SHP77 (cell line): ENCODE measurements at places on chromosomes 3 and 15.

DNA sequence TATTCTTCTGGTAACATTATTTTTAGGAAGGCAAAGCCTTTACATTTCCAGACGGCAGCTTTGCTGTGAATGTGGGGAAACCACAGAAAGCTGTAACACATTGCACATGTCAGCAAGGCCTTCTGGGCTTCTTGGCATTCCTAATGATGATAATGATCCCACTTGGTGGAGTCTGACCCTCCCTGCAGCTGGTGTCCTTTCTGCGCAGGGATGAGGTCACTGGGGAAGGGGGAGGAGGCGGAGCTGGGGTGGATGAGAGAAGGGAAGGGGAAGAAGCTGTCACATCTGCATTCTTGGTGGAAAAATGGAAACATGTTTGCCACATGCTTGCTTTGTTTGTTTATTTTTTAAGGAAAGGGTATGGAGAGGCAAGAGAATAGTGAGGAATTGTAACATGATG lies 68.6 kb downstream of the FILIP1L start:
- peak; percentile 45 for DNase-seq

GRCh38 chr15:42275780-42276391 lies 2.7 kb upstream of the TMEM87A start:
- DNase-seq = no peak

DNA sequence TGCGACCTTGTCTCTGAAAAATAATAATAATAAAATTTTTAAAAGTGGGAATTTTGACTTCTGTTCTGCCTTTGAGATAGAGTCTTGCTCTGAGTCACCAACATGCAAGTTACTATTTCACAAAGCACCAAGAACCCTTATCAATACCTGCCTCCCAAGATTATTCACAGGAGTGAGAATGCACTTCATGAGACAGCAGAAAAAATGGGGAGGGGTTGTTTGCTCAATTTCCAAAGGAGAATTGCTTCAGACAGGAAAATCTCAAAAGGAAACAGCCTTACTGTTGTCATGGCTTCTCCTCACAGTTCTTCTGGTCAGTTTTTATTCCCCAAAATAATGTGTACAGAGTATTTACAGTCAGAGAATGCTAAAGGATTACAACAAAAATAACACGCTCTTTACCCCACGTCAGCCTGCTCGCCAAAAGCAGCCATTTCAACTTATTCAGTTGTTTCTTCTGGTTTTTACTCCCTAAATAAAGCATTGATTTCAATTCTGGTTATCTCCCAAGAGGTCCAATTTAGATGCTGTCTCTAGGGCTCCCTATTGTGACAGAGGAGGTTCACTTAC lies 89.0 kb downstream of the PPCDC start:
- no peak for DNase-seq

DNA sequence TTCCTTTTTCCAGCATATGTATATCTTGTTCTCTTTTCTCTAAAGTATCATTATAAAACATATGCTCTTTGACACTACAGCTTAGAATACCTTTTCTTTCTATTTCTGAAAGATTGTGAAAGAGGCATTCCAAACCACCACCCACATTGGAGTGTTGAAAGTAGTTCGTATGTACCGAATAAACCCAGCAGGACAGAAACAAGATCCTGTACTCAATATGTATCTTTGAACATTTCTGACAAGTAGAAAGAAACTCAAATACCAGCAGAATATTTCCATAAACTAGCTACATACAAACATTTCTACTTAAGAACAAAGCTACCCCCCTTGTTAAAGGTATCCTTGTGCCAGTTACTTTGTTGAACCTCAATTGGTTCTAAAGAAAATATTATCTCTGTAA lies 415.3 kb upstream of the ALCAM start:
- no peak for DNase-seq

DNA sequence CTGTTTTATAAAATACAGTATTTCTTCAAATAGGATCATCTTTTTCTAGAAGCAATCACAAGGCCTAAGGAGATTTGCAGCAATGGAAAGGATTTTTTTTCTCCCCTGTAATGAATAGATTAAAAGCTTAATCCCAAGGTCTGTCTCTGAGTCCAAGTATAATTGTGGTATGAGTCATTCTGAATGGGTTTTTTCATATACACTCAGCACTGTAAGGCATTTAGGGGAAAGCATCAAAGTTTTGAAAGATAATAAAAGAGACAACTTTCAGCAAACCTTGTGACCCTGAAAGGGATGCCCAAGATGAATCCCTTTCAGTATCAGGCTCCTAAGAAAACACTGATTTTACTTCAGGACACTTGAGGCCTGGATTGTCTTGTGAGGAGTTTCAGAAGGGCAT lies 23.3 kb upstream of the LARS2 start:
- DNase-seq = no peak

DNA sequence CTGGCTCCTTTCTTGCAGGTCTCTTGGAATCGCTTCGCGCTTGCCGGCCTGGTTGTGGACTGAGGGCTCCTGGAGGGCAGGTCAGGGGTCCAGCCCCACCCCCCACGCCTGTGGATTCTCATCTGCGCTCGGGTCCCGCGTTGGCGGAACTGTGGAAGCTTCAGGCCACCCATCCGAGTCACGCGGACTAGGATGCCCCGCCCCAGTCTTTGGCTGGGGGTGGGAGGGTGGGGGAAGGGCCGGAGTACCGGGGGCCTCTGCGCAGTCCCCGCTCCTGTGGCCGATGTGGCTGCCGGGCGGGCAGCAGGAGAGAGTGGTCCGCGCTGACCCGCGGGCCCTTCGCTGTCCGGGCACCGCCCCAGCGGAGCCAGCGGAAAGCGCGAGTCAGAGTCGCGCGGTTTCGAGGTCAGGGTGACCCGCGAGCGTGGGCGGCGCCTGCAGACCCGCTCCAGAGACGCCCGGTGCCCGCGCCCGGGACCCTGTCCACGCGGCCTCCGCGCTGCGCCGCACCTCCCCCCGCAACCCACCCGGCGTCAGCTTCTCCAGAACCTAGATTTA lies 114.2 kb downstream of the KLF13 start:
- no peak for DNase-seq

DNA sequence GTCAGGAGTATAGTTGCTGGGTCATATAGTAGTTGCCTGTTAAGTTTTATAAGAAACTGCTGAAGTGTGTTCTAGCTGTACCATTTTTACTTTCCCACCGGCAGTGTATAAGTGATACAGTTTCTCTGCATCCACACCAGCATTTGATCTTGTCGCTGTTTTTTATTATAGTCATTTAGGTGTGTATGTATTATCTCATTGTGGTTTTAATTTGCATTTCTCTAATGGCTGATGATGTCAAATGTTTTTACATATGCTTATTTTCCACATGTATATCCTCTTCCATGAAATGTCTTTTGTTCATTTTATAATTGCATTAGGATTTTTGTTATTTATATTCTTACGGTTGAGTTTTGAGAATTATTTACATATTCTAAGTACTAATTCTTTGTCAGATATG lies 254.3 kb downstream of the CLSTN2 start:
- no peak for DNase-seq

GRCh38 chr15:33048255-33048654 lies 146.3 kb downstream of the FMN1 start:
- no peak for DNase-seq

- DNase-seq = no peak
Measured at GRCh38 chr3:45966950-45967640, 23.8 kb downstream of the CXCR6 start.

DNA sequence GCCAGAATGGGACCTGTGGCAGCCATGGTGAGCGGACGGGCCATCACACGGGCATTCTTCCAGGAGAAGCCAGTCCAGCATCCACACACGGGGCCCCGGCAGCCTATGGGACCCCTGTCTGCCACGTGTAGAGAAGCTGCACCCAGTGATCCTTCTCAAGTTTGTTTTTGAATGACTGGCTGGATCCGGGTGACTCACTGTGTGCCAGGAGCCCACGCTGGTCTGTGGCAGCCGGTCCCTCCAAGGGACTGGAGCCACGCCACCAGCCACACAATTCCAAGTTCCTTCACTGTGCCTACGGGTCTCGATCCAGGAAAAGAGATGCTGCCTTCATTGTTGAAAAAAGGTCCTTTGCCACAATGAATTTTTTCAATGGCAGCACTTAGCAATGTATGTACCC lies 58.1 kb downstream of the ATP10A start:
- no peak for DNase-seq

- DNase-seq = no peak
Measured at GRCh38 chr15:57668016-57668415, 38.5 kb upstream of the POLR2M start.

DNA sequence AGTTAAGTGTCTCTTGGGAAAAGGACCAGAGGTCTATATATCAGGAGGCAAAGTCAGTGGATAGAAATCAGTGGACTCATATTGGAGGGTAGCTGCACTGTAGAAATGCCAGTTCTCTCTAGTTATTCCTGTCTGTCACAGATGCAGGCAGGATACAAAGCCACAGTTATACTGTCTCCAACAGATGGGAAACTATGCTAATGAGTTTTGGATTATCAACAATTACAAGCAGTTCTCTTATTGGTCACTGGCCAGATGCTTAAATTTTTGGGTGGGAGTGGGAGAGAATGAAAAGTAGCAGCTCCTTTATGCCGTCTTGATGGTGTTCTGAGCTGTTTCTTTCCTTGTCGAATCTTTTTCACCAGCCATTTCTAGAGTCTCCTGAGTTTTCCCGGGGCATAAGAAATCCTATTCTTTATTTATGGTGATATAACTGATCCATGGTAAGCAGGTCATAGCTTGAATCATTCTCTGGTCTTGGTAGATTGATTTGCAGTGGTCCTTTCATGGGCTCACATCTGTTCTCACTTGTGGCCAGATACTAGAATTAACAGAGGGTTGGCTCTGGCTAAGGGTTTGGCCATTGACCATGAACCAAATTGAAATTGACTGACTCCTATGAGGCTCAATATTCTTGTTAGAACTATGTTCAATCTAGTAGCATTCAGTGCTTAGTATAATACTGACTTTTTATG lies 44.6 kb upstream of the RBMS3 start:
- DNase-seq = no peak

DNA sequence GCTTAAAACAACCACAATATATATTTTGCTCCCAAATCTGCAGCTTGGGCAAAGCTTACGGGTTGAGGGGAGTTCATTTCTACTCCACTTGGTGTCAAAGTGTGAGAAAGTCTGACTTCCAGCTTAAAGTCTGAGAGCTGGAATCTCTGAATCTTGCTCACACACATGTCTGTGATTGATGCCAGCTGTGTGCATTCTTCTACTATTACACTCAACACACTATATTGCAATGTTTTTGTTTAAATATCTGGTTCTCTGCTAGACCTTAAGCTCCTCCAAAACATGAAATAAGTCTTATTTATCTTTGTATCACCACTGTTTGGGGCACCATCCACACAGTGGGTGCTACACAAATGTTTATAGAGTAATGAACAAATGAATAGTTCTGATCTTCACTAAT lies 36.7 kb upstream of the SECISBP2L start:
- DNase-seq = no peak

- no peak for DNase-seq
Measured at GRCh38 chr3:129121016-129121791, 400 bp downstream of the RAB43 start.

DNA sequence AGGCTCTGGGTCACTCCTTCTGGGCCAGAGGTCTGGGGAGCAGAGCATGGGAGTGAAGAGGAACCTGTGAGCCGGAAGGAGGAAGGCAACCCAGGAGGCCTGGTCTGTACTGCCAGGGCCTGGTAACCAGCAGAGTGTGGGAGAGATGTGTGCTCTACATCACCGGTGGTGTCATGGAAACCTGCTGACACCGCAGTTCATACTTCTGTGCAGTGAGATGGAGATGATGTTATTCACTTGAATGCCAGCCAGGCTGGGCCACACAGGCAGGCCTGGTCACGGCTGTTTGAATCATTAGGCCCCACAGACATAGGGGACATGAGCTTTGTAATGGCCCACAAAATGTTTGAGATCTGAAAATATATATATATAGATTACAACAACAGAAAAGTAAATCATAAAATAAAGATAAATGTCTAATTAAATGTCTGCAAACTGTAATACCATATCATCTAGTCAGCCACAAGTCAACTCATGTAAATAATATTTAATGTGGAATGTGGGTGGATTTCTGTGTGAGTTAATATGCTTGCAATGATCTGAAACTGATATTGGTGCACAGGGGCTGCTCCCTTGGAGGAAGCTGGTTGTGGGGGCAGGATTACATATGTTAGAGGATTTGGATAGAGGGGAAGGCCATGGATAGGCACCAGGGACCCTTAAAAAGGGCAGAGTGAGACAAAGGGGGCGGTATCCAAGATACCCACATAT lies 108.5 kb upstream of the PFN2 start:
- DNase-seq = no peak

DNA sequence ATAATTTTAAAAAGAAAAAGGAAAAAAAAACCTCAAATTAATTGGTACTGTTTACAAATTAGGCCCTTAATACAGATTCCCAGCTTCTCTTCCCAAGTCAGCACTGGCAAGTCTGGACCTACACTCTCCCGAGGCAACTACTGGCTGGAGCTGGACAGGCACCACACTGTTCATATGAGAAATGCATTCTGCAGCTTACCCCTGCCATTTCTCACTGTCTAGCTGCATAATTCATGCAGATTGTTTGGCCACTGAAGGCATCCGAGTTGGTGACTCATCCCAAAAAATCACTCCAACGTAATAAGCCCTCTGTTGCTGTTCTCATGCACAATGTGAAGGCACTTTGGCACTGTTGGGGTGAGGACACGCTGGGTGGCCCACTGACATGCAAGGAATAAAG lies 45.3 kb downstream of the ROPN1B start:
- no peak for DNase-seq

- DNase-seq = no peak
Measured at GRCh38 chr15:42820811-42821210, 83.9 kb upstream of the CDAN1 start.

- no peak for DNase-seq
Measured at GRCh38 chr15:95987886-95988573, 342.5 kb upstream of the NR2F2 start.

GRCh38 chr3:179336345-179336929 lies 11.1 kb upstream of the MFN1 start:
- DNase-seq = no peak

DNA sequence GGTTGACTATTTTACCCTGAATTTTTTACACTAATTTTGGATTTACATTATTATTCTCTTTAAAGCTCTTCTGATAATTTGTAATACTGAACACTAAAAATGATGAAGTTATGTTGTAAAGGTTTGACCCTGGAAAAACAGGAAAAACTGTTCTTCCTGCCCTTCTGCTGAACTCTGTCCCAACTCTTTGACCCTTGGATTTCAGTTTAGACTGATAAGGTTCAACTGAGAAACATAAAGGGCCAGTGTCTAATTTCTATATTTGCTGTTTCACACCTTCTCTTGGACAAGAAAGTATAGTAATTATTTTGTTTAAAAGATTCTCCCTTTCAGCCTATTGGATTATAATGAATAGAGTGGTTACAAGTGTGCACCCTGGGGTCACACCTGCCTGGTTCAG lies 12.8 kb upstream of the TMOD3 start:
- DNase-seq = no peak

- DNase-seq = no peak
Measured at GRCh38 chr3:141065258-141065657, 14.1 kb downstream of the SPSB4 start.

DNA sequence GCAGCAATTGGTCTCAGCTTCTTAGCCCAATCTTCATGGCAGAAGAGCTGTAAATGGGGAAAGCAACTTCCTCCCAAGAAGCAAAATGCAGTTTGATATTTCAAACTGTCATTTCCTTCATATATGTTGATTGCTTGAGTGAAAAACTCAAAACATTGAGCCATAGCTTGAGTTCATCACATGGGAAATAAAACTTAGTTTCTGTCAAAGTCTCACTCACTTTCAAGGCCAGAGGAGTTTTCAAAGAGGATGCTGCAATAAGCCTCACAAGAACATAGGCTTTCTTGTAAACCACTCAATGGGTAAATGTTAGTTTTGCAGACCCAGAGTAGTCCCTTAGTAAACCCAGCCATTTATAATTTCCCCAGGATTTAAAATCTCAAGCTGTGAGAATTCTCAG lies 29.1 kb upstream of the SUCLG2 start:
- DNase-seq = no peak
